ENCODE measurements at places on chromosomes 11 and 22.

DNA sequence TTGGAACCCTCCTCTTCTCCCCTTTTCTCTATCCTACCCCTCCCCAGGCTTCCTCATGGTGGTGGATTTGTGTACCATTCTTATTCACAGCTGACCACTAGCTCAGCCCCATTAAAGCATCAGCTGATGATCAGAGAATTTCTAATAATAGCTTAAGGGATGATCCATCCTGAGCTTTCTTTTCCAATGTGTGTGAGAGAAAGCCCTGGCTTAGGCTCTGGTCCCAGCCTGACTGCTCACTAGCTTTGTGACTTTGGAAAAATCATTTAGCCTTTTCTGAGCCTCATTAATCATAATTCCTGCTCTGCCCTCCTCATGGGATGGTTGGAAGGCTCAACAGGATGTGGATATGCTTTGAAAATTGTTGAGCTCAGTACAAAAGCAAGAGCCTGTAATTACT lies 26.3 kb upstream of the CCDC90B start:
- no peak for DNase-seq

- peak; percentile 81 for DNase-seq
Measured at GRCh38 chr11:102599642-102600261, 25.4 kb downstream of the MMP20 start.

GRCh38 chr22:16915701-16916100 lies 90.5 kb upstream of the XKR3 start:
- no peak for DNase-seq

- no peak for DNase-seq
Measured at GRCh38 chr11:69449320-69450063, 32.0 kb upstream of the LINC01488 start.

DNA sequence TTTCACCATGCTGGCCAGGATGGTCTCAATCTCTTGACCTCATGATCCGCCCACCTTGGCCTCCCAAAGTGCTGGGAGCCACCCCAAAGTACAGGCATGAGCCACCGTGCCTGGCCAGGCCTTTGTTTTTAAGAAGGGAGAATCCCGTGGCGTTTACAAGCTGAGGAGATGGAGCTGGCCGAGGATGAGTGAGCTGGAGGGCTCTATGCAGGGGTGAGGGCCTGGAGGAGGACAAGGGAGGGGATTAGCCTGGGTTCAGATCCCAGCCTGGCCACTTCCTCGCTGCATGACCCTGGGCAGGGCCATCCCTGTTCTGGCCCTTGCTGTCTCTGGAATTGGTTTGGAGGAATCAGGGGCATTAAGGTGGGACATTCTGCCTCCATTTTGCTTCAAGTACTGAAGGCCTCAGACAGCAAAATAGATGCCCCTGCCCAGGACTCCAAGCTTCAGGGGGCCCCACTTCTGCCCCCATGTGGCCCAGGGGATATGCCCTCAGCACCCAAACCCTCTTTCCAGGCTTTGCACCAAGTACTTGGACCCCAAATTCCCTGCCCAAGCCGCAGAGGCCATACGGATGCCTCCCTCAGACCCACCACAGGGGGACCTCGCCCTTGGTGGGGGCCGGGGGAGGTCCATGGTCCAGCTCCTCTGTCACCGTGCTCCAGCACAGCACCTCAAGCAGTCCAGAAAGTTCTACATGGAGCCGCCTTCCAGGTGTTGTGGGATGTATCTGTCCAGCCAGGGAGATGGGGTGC lies 12.1 kb upstream of the LRP5 start:
- DNase-seq = no peak

DNA sequence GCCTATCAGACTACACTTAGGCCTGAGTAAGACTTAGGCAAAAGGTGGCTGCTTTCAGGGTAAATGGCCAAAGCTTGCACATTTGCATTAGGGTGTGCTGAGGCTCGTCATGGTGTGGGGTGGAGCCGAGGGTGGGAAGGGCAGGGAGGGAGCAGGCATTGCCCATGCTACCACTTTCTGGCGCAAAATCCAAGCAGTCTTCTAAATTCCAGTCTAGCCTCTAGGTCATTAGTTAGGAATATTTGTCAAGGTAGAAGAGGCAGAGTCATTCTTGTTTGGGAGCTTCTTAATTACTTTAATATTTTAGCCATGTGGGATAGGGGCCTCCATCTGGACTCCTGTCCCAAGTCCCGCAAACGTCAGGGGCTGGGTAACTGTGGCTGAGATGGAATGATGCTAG lies 28.6 kb downstream of the SCUBE1 start:
- no peak for DNase-seq

GRCh38 chr22:48951836-48952235 lies 875.8 kb downstream of the BRD1 start:
- no peak for DNase-seq

Data from skeletal muscle cell (primary cell).